NCI-H1092 (cell line): ENCODE measurements at places on chromosomes 4 and X.

GRCh38 chr4:77834403-77834802 is 15.2 kb upstream of the CNOT6L start:
- no peak for DNase-seq

GRCh38 chrX:34467437-34467836 is 189.6 kb downstream of the TMEM47 start:
- no peak for DNase-seq

DNA sequence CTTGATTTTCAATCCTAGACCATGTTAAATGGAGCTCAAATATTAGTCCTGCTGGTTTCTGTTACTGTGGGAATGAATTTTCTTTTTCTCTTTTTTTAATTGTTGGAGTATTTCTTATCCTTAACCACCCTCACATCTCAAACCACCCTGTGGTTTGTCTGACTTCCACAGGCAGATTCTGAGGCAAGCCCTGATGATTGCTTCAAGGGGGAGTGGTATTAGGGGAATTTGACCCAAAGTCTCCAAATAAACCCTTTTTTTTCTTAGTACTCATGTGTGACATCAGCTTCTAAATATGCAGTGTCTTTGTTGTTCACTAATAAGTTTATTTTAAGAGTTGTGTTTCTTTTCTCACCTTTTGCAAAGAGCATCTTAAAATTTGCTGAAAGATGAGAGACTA is 810.3 kb downstream of the IL1RAPL1 start:
- DNase-seq, result no peak

GRCh38 chrX:1591863-1592469 is 562 bp downstream of the AKAP17A start:
- no peak for DNase-seq

DNA sequence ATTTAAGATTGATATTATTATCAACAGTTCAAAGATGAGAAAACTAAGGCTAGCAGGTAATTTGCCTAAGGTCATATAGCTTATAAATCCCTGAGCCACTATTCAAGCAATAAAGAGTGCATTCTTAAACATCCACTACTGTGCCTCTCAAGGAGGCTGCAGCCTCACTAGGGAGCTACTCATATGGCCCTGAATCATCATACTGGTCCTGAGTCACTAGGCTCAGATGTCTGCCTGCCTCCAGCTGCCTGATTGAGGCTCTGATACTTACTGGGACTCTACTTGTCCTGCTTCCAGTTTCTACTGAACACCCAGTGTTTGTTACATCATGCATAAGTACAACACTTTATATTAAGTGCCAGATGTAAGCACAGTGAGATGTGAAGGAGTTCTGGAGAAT is 110.7 kb downstream of the AASDH start:
- no peak for DNase-seq

GRCh38 chr4:60944060-60944459 is 256.1 kb upstream of the ADGRL3 start:
- no peak for DNase-seq

DNA sequence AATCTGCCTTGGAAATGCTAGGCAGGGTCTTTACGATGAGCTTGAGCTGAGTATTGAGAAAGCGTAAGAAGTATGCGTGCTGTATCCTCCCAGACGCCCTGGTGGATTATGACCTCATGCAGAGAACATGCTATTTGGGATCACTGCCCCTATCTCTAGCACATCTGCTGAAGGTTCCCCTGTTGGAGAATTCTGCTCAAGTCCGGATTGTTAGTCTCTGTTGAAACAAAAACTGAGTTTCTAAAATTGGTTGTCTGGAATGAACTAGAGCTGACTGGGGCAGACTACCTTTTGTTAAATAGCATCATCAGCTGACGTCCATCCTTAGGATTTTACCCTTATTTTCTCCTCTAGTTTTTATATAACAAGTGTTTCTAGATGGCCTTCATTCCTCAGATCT is 7.5 kb downstream of the FHDC1 start:
- no peak for DNase-seq

- no peak for DNase-seq
Observed at GRCh38 chr4:2743518-2744445, 12.4 kb downstream of the TNIP2 start.

DNA sequence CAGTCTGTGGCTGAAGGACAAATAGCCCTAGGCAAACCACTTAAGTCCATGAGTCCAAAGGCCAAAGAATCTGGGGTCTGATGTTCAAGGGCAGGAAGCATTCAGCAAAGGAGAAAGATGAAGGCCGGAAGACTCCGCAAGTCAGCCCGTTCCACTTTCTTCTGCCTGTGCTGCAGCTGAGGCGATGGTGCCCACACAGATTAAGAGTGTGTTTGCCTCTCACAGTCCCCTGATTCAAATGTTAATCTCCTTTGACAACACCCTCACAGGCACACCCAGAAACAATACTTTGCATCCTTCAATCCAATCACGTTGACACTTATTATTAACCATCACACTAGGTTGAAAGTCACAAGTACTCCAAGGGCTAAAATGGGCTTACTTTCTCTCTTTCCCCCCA is 605.4 kb upstream of the GNPDA2 start:
- DNase-seq, result no peak

DNA sequence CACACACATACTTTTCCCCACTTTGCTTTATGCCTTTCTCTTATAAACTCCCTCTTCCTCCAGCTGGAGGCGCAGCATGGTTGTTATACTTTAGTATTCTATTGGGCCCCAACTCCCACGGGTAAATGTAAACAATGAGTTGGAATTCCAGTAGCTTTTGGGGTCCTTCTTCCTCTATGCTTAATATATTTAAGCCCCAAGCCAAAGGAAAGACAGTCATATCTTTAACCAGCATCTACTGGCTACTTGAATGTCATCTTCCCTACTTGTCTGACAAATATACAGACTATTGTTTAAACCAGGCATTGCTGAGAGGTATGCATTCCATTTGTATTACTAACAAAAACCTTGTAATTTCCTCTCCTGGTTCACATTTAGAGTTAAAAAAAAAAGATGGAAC is 72.9 kb downstream of the WDR19 start:
- DNase-seq, result no peak

DNA sequence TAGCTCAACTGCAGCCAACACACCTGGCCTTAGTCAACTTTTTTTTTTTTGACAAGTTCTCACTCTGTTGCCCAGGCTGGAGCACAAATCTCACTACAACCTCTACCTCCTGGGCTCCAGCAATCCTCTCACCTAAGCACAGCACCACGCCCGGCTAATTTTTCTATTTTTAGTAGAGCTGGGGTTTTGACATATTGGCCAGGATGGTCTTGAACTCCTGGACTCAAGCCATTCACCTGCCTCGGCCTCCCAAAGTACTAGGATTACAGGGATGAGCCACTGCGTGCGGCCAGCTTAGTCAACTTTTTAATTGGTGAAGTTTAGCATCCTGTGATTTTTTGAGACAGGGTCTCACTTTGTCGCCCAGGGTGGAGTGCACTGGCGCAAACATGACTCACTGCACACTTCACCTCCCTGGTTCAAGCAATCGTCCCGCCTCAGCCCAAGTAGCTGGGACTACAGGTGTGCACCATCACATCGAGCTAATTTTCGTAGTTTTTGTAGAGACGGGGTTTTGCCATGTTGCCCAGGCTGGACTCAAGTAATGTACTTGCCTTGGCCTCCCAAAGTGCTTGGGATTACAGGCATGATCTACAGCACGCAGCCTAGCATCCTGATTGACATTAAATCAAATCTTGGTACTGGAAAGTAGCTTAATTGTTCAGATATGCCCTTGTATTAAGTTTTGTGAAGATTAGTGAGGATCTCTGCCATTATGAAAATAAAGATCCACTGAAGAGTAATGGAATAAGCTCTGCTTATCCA is 8.3 kb downstream of the HNRNPDL start:
- no peak for DNase-seq

GRCh38 chrX:7076245-7076661 is 71.3 kb upstream of the STS start:
- no peak for DNase-seq

DNA sequence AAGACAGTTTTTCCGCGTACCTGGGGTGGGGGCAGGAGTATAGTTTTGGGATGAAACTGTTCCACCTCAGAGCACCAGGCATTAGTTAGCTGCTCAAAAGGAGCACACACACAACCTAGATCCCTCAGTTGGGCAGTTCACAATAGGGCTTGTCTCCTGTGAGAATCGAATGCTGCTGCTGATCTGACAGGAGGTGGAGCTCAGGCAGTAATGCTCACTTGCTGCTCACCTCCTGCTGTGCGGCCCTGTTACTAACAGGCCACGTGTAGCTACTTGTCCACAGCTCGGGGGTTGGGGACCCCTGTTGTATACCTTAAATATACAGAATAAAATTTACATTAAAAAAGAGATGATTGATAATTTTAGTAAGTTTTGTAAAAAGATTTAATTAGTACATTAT is 191.5 kb downstream of the SLC7A11 start:
- no peak for DNase-seq

DNA sequence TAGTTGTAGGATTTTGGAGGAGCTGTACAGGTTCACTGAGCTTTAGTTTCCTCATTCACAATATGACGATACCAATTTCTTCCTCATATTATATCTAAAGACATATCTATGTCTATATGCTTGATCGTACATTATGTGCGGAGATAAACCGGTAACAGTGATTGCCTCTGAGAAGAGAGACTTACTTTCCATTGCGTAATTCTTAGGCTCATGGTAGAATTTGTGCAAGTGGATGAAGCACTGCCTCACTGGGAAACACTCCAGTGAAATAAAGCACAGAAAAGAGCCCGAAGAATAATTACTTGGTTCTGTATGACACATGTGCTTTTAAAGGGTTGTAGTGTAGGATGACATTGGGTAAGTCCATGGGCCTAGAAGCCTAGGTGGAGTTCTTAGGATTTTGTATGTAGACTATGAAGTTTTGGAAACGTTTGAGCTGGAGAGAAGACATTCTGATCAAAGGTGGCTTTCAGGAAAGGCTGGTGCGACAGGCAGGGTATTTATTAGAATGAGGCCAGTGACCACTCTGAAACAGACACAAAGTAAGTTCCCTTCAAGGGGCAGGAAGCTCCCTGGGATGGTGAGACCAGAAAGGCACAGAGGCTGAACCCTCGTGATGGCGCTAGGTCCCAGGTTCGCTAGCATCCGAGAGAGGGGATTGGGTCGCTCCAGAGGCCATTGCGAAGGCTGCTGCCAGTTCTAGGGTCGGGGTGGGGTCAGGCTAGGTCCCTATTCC is 649 bp upstream of the VBP1 start:
- no peak for DNase-seq

DNA sequence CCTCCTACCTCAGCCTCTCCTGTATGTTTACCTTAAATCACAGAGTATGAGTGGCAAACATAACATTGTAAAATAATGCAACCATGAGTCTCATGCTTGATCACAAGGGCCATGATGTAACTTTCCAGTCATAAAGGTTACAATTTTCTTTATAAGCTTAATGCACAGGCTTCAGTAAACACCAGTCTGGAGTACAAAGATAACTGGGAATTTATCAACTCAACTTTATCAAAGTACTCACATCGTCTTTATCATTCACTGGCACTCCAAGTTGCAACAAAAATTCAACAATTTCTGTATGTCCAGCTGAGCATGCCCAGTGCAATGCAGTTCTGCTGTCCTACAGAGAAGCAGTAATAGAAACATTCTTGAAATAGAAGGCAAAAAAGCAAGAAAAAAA is 2.8 kb downstream of the PSMD10 start:
- DNase-seq, result no peak

DNA sequence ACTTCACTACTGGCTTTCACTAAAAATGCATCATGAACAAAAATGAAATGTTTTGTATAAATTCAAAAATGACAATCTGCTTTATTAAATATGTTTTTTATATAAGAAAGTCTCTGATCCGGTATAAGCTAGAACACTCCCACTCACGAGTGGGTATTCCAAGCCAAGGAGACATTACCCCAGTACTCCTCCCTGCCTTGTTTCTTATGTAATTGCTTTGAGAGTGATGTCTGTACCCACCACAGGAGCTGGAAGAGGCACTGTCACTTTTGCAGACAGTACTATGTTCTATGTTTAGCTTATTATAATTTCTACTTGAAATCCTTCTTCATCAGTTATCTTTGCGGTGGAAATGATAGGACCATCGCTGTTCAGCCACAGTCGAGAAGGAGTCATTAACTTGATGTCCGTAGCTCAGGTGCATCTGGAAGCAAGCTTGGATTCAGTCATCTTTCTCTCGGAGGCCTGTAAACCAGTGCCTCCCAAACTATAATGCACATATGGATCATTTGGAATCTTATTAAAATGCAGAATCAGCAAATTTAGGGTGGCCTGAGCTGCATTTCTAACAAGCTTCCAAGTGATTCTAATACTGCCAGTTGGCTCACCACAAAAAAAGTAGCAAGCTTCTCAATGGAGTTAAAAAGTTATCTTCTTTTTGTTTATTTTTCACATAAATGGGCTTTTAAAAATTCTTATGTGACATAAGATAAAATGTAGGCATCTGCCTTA is 396.4 kb downstream of the GRIA2 start:
- no peak for DNase-seq

- no peak for DNase-seq
Observed at GRCh38 chr4:142035566-142035965, 399.2 kb downstream of the IL15 start.

DNA sequence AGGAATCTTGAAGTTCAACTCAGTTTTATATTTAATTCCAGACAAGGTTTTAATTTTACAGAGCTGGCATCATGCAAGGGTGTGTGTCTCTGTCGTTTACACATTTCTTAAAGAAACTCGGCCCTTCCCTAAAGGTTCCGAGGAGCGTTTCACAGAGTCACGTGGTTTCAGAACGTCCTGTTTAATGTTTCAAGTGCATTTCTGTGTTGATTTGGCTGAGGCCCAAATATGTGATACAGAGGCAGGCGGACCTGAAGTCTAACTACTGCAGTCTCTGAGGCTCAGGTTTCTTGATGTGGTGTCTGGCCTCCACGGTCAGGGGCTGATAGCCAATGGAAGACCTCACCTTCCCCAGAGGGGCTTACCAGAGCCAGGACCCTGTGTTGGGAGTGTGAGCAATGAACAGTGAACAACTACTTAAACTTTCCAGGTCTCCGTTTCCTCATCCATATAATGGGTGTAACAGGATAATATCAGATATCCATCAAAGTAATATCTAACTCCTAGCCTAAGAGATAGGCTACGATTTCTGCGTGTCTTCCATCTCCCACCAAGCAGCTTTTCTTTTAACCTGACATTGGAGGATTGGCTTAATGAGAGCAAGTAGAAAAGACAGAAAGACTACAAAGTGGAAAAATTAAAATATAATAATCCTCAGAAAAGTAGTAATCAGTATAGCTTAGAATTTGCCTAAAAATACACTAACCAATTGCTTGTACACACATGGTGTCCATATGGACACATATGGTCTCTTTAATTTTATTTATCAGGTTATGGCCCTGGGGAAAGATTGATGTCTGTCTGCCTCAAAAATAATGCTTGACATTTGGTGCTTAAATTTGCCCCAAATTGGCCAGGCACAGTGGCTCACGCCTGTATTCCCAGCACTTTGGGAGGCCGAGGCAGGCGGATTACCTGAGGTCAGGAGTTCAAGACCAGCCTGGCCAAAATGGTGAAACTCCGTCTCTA is 50.0 kb upstream of the TRIM2 start:
- DNase-seq, result peak; percentile 52

- DNase-seq, result peak; percentile 4
Observed at GRCh38 chr4:119314356-119314755, 7.6 kb downstream of the FABP2 start.
